ENCODE measurements at places on chromosomes 12 and 14.

DNA sequence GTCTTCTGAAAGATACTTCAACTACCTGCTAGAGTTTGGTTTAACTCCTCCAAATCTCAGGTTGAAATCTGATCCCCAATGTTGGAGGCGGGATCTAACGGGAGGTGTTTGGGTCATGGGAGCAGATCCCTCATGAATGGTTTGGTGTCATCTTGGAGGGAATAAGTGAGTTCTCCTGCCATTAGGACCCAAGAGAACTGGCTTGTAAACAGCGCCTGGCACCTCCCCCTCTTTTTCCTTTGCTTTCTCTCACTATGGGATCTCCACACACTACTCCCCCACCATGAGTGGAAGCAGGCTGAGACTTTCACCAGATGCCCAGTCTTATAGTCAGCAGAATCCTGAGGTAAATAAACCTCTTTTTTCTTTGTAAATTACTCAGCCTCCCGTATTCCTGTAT lies 2.5 kb downstream of the CNIH1 start:
- no peak for DNase-seq

- no peak for DNase-seq
Measured at GRCh38 chr14:67004521-67004920, 184.7 kb upstream of the GARIN2 start.

- DNase-seq, result no peak
Measured at GRCh38 chr12:20183563-20183962, 184.8 kb upstream of the PDE3A start.

GRCh38 chr12:124542021-124542949 lies 25.1 kb downstream of the NCOR2 start:
- DNase-seq, result no peak

GRCh38 chr12:11954181-11954580 lies 116.6 kb upstream of the BCL2L14 start:
- no peak for DNase-seq

GRCh38 chr14:90424075-90424474 lies 27.2 kb downstream of the CALM1 start:
- DNase-seq, result no peak

- no peak for DNase-seq
Measured at GRCh38 chr12:127043731-127044130, 1223.2 kb upstream of the TMEM132C start.

- no peak for DNase-seq
Measured at GRCh38 chr12:124881123-124881522, 17.5 kb upstream of the SCARB1 start.

Data from activated CD4-positive, alpha-beta T cell treated with anti-CD3 and anti-CD28 coated beads for 24 hours (primary cell).